ENCODE measurements at places on chromosomes 7 and 10. TPM values are rescaled to one million over a fixed set of nuclear protein-coding genes. Genes with fewer than 3 reads are reported as not detected.

Gene VIPR2
- 2.7 TPM for polyA plus RNA-seq

GRCh38 chr7:79723833-79724618 lies 270.6 kb upstream of the MAGI2 start:
- DNase-seq, result no peak

DNA sequence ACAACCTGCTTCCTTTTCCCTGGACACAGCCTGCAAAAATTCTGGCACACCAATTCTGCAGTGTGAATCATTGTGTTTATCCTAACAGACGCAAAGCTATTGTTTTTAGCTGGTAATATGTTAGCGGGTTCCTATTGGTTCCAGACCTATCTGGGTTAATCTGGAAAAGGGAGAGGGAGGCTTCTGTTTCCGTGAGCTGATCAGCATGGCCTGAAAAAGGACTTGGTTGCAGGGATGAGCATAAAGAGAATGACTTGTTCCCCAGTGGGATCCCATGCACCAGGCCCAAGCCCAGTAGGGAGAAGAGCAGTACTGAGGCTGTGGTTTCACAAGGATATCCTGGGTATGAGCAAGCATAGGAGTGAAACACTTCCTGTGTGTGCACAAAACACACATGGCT lies 78.4 kb downstream of the PDE1C start:
- no peak for DNase-seq

DNA sequence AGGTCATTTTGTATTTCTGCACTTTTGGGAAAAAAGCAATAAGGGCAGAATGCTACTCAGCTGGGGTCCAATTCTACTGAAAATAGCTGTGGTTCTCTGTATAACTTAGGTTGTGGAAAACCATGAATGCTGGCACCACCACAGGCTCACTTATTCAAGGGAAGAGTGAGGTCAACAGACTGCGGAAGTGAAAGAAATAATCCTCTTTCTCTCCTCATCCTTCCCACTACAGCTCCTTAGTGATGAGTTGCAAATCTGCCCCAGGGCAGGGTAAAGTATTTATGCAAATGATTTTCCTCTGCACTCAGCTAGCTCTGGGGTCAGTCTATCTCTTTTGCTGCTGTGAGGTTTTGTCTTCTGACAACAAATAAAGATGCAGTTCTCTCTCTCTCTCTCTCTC lies 74.1 kb upstream of the PTPRZ1 start:
- peak; percentile 87 for DNase-seq

GRCh38 chr10:24889639-24890038 lies 62.8 kb downstream of the PRTFDC1 start:
- DNase-seq, result no peak

GRCh38 chr7:133300811-133301210 lies 47.9 kb downstream of the EXOC4 start:
- peak; percentile 29 for DNase-seq

DNA sequence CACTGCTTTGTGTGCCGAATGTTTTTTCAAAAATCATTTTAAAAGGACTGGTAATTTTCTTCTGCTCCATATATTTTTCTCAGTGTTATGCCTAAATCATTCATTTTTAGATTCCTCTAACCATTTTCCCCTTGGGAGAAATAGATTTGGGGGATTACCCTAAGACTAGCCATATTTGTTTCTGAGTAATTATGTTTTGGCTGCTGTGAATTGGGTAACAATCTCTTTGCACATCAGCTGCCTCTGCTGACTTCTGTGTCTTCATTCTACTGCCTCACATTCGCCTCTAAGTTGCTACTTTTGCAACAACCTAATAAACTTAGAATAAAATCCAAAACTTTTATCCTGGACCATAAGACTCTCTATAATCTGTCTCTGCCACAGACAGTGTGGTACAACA lies 18.5 kb upstream of the MRC1 start:
- no peak for DNase-seq

- DNase-seq, result no peak
Observed at GRCh38 chr7:4018601-4019316, 663.3 kb upstream of the FOXK1 start.

GRCh38 chr7:104327938-104328295 lies 486 bp upstream of the LHFPL3 start:
- peak; percentile 52 for DNase-seq

- no peak for DNase-seq
Observed at GRCh38 chr10:4807761-4808507, 18.1 kb upstream of the AKR1E2 start.

GRCh38 chr7:43735403-43735801 lies 6.1 kb upstream of the COA1 start:
- no peak for DNase-seq

DNA sequence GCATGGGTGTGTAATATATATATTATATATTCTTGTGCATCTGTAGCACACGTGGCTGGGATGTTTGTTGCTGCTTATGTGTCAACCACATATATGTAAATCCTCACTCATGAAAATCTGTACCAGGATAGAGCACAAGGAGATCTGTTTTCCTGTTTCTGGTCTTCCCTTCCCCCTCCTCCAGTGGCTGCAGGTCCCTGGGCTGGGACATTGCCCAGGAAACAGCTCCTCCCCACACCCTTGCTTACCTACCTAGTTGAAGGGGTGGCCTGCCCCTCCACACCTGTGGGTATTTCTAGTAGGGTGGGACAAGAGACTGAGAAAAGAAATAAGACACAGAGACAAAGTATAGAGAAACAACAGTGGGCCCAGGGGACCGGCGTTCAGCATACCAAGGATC lies 2.2 kb downstream of the SFXN3 start:
- DNase-seq, result no peak

DNA sequence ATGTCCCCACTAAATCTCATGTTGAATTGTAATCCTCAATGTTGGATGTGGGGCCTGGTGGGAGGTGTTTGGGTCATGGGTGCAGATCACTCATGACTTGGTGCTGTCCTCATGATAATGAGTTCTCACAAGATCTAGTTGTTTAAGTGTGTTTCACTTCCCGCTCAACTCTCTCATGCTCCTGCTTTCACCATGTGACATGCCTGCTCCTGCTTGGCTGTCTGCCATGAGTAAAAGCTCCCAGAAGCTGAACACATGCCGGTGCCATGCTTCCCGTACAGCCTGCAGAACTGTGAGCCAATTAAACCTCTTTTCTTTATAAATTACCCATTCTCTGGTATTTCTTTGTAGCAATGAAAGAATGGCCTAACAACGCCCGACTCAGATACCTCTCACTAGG lies 6.2 kb upstream of the PSTK start:
- DNase-seq, result no peak

Gene ACTL6B
- polyA plus RNA-seq, result 2.5 TPM

- DNase-seq, result no peak
Observed at GRCh38 chr7:107622429-107622828, 38.2 kb upstream of the SLC26A4 start.

Gene LRRN3
- polyA plus RNA-seq, result 0.31 TPM

Gene PPP1R3C
- 0.94 TPM for polyA plus RNA-seq
